A549 treated with Hydrocortisone at 1 μM for 4 hours (cell line): ENCODE measurements at places on chromosomes 5 and 9. TPM values are rescaled to one million over a fixed set of nuclear protein-coding genes. Genes with fewer than 3 reads are reported as not detected.

Gene TAF1L
- total RNA-seq = 0.01 TPM in 1 of 5 replicates, not detected in the others

Gene SPOCK1
- 9.7 to 26.0 TPM (median 17.6 TPM) in 5 replicates for total RNA-seq

Gene SLC1A1
- 0.85 to 1.3 TPM (median 1.2 TPM) in 5 replicates for total RNA-seq

Gene TEK
- 0.09 to 0.15 TPM (median 0.12 TPM) in 5 replicates for total RNA-seq

Gene HSD17B4
- total RNA-seq = 55.8 to 82.8 TPM (median 63.6 TPM) in 5 replicates

Gene HTR4
- not detected in 5 replicates for total RNA-seq

Gene FOXD4L6
- total RNA-seq = 0.06 to 0.07 TPM in 2 of 5 replicates, not detected in the others

Gene FOXE1
- 3.4 to 4.0 TPM (median 3.7 TPM) in 5 replicates for total RNA-seq

Gene TAF9
- total RNA-seq = 120 to 148 TPM (median 129 TPM) in 5 replicates

Gene GPR150
- 0.06 to 0.23 TPM (median 0.16 TPM) in 5 replicates for total RNA-seq

Gene CLPTM1L
- 157 to 213 TPM (median 167 TPM) in 5 replicates for total RNA-seq

Gene C5orf46
- 0.29 TPM in 1 of 5 replicates, not detected in the others for total RNA-seq

Gene CYLC2
- not detected in 5 replicates for total RNA-seq

Gene EIF4E1B
- not detected in 5 replicates for total RNA-seq

Gene DAPK1
- 15.6 to 28.8 TPM (median 24.0 TPM) in 5 replicates for total RNA-seq

Gene SV2C
- total RNA-seq = not detected in 5 replicates
